ENCODE measurements at places on chromosomes 2 and 18.

- no peak for DNase-seq
Observed at GRCh38 chr2:230870544-230871360, 6.0 kb downstream of the ITM2C start.

DNA sequence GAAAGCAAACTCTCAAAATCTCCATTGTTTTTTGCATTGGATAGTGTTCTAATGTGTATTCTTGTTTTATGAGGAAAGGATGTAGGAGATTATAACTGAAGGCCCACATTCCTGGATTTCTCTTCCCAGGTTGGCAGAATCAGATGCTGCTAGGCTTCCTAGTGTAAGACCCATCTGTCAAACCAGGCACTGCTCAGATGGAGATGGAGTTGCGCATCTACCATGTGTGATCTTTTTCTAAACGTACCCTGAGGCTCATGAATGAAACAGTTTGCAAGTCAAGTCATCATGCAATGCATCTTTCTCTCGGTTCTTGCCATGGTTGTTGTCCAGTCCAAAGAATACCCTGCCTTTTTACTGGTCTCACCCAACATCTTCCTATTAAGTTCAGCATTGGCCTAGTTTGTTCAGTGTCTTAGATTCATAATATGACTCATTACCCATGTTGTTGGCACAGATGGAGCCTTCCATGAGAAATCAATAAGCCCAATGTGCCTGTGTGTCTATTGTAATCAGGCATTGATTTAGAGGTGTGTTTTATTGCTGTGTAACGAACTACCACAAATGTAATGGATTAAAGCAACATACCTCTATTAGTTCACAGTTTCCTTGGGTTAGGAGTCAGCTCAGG, 127.4 kb downstream of the NYAP2 start:
- no peak for DNase-seq

DNA sequence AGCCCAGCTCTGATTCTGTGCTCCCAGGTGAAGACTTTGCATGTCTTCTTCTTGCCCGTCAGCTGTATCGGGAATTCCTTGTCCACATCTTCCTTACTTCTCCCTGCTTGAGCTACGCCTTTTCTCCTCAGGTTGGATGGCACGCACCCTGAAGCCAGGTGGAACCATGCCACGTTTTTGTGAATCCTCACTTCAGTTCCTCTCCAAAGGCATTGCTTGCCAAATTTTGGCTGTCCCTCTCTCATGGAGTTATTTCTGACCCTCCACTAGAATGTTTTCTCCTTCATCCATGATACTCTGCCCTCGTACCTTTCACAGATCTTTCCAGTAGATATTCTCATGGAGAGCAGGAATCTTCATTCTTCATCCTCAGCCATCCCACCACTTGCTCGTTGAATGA, 20.2 kb downstream of the ZCCHC2 start:
- DNase-seq: no peak

DNA sequence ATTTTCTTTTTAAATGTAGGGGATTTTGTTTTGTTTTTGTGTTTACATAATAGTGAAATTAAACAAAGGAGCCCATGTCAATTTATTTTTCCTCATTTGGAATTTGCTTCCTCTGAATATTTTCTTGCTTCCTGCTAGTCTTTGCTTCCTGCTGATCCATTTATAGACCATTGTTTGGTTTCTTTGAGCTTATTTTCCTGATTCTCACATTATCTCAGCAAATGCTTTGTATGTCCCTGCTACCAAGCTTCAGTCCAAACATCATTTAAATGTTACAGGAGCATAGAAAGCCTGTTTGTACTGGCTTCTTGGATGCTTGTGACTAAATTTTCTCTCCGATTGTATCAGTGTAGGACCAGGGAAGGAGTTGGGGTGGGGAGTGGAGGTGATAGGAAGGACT, 127.3 kb upstream of the IL1R2 start:
- no peak for DNase-seq

DNA sequence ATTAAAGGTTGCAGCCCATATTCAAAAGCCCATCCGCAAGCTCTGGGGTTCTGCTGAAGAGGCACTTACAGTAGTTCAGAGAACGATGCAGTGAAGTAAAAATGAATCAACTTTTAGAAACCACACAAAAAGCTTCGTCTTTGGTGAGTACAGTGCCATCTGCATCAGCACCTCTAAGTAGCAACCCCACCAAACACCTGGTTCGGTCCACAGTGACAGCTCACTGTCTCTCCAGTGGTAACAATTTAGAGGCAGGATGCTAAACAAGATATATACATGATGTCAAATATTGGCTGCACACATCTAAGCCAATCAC, 275.4 kb upstream of the TCF4 start:
- no peak for DNase-seq

DNA sequence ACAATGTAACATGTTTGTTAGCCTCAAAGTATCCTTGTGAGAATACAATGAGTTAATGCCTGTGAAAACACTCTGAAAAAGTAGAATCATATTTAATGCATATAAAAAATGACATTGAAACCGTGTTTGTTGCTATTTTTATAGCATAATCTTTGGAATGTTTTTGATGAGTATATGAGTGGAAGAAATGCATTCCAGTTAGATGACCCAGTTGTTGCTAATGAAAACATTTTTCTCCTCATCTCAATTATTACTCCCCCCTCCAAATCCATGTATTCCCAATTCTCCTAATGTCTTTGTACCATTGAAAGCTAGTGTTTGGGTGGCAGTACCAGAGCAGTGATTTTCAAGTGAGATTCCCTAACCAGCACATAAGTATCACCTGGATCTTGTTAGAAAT, 67.1 kb upstream of the DSEL start:
- no peak for DNase-seq

DNA sequence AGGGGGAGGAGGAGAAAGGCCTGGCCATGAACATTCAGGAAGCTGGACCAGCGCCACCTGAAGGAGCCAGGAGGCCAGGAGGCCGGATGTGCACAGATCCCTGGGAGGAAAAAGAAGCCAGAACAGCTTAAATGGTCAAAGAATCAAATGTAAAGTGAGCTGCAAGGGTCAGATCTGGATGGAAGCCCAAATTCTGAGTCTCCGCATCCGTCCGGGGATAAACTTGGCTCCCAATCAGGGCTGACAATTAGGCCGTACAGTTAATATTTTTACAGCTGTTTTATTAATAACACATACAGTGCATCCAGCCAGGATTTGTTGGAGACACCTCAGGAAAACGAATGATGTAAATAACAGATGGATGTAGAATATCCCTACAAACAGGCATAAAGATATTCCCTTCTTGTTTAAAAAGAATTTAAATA, 495.1 kb upstream of the TCF4 start:
- DNase-seq: no peak

DNA sequence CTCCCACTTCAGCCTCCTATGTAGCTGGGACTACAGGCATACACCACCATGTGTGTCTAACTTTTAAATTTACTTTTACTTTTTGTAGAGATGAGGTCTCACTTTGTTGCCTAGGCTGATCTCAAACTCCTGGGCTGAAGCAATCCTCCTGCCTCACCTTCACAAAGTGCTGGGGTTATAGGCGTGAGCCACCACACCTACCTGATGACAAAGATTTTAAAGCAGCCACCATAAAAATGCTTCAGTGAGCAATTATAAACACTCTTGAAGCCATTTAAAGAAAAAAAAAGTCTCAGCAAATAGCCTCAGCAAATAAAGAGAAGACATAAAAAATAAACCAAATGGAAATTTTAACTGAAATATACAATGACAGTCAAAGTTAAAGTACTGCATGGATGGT, 35.6 kb downstream of the MRPS5 start:
- DNase-seq: no peak

DNA sequence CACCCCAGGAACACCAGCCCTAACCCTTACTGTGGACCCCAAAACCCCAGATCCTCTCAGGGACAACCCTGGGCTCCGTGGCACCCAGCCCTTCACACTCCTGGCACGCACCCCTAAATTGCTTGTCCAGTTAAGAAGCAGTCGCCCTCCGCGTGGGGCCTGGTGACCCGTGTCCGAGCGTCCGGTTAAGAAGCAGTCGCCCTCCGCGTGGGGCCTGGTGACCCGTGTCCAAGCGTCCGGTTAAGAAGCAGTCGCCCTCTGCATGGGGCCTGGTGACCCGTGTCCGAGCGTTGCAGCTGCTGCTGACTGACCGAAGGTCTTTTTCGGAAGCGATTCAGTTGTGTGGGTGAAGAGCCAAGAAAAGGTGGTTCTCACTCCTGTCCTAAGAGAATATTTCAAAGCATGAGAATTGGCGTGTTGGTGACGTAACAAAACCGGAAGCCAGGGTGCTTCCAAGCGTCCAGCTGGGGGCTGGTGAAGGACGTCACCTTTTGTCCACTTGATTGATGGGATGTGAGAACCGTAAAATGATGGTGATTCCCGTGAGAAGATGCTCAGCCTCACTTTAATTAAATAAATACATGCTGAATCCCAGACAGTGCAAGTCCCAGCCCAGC, 70.5 kb downstream of the KCNG2 start:
- DNase-seq: no peak

GRCh38 chr2:203688798-203689197, 17.6 kb upstream of the CD28 start:
- DNase-seq: no peak

DNA sequence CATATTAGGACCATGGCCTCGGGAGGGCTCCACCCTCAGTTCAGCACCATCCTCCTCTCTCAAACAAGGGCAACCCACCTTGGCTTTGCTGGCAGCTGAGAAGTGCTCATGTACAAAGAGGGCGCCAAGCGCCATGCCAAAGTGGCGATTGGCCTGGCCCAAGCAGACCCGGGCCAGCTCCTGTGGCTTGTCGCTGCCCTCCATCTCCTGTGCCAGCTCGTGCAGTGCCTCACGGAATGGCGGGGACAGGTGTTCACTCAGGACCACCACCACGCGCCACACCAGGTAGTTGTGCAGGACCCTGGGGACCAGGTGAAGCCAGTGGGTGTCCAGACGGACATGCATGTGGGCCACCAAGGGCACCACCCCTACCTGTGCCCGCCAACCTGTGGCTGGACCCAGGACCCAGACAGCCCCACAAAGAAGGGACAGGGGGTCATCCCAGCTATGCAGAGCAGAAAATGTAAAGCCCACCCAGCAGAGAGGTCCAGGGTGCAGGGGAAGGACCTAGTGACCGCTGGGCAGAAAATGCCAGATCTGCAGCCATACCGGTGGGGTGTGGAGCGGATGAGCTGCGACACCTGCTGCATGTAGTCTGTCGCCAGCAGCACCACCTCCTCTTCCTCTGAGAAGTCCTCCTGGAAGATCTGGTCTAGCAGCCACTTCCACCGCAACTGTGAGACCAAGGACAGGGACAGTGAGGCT, 3.6 kb downstream of the ECEL1 start:
- DNase-seq: no peak

DNA sequence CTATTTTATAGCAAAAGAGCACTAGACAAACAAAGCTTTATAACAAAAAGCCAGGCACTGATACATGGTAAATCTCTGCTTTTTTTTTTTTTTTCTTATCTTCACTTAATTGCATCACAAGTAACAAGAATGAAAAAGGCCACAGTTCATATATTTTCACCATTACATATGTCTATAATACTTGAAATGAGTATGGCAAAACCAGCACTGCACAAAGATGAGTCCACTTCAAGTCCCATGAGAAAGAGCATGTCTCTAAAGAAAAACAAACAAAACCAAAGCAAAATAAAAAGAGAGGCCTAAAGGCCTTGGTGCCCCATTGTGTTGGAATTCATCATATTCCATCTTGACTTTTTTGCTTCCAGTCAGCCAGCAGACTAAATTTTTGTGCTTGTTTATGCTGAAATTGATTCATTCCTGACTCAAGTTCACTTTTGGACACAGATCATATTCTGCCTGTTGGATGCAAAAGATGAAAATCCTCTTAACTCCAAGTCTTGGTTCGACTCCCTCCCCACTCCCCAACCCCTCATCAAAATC, 264.9 kb upstream of the CCDC68 start:
- no peak for DNase-seq

- DNase-seq: no peak
Observed at GRCh38 chr2:105362862-105363591, 25.7 kb downstream of the C2orf49 start.

- DNase-seq: no peak
Observed at GRCh38 chr2:177296040-177296439, 31.5 kb upstream of the NFE2L2 start.

DNA sequence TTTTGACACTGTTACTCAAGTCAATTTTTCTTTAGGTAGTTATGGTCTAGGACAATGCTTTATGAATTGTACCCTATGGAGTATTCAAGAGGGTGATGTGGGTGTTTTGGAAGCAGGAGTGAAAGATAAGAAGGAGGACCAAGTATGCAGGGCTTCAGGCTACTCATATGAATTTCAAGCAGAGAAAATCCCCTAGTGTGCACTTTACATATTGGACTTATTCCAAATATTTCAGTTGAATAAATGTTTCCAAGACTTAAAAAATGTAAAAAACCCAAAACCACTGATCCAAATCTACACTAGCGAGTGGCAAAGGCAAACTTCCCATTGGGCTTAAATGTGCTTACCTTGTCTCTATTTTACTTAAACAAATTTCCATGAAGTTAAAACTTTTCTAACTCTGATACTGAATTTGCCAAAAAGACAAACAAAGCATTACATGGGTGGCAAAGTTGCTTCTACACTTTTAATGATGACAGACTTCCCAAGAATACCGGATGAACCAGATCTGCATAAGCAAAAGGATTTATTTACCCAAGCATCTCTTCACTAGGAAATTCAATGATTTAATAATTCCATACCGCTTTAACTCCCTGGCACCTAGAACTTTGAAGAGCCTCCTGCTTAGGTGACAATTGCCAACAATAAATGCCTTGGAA, 1233.5 kb upstream of the NXPH2 start:
- no peak for DNase-seq

DNA sequence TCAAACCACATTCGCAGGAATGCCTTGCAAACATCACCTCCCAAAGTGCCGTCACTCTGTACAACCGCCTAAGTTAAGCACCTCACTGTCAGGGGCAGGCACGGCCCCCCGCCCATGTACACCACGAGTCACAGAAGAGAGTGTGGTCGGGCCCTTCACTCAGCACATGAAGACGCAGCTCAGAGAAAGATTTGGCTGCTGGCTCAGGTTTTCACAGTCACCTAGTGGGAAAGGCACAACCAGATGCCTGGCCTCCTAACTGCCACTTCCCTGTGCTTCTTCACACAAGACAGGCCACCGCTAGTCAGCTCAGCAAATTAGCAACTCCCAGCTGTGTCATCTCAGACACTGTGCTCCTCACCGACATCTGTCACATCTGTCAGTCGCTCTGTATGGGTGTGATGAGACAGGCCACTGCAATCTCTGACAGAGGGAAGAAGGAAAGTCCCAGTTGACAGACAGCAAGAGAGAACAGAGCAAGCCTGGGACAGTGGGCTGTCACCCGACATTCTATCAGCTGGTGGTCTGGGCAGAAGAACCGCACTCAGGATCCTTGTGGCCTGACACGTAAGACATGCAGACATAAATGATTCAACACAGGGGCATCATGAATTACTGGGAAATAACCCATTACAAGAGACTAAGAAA, 60.8 kb downstream of the CRACDL start:
- DNase-seq: no peak

Measured in KG1 (cell line).